AML-193 (cell line): ENCODE measurements at places on chromosomes 3 and 15.

DNA sequence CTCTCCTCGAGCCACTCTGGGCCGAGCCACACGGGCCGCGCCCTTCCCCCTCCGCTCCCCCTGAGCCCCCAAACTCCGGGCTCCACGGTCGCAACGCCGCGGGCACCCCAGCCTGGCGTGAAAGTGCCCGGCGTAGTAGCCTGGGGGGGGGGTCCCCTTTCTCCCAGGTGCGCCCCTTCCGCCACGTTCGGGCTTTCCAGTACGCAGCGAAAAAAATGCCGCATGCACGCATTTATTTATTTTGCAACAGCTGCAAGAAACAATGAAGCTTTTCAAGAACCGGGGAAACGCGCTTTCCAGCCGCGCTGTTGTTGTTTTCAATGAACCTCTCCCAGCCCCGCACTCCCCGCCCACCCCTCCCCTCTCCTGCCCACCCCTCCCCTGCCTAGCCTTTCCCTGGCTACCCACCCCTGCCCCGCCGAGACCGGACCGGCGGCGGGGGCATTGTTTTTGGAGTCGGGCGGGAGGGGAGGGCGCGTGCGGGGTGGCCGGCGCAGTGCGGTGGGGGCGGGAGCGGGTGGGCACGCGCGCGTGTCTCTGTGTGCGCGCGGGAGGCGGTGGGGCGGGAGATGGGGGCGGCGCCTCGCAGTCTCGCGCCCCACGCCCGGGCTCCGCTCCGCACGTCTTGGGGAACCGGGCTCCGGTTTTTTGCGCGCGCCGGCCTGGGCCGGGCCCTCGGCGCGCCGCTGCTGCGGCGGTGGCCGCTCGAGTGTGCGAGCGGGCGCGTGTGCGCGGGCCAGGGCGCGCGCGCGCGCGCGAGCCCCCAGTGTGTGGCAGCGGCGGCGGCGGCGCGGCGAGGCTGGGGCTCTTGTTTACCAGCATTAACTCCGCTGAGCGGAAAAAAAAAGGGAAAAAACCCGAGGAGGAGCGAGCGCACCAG lies at the start of gene IGF1R:
IGF1R (plus strand) TSS at position 766 of the 880 bp plus-strand sequence. CDS start 1,043 bp downstream, outside the sequence.
- peak; percentile 68 for DNase-seq

DNA sequence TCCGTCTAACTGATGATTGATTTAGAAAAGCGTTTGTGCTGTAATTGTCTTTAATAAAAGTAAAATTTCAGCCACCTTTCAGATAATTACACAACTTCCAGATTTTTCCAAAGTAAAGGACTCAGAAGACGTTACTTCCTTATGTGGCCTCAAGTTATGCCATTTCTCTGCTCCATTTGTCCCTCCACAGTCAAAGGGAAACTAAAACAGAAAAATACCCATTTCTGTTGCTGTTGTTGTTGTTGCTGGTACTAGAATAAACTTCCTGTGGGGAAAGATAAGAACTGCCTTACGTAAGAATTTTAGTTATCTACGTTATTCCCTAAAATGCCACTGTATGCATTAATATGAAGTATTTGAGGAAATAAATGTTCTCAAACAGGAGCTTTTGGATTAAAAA lies 153.9 kb downstream of the P3H2 start:
- no peak for DNase-seq

GRCh38 chr15:41408234-41408641 lies 5.9 kb upstream of the NDUFAF1 start:
- no peak for DNase-seq

- peak; percentile 95 for DNase-seq
Measured at GRCh38 chr3:155032918-155033317, 47.2 kb upstream of the MME start.

DNA sequence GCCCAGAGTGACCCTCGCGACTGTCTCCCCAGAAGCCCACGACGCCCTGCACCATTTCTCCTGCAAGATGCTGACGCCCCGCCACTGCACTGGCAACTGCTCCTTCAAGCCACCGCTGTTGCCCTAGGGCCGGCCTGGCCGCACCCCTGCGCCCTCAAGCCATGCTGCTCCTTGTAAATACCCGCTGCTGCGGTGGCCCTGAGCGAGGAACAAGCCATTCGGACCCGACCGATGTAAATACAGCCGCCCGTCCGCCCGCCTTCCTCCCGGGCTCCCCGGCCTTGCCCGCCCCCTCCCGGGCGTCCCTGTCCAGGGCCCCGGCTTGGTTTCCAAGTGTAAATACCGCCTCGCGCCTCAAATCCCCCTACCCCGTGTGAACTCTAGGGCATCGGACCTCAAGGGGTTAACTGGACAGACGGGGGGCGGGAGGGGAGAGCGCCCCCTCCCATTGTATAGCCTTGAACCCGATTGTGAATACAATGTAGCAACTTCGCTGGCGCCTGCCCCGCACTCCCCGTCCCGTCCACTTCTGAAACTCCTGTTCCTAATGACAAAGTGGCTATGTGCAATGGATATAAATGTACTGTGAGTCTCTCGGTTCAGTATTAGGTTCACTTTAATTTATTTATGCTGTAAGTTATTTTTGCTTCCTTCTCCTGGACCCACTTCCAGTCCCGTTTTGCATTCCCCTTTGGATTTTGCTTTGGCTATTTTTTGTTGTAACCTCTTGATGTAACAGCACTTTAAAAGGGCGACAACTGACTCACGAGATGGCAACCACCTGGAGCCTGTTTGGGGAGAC lies 5.9 kb downstream of the RNU6-1 start:
- DNase-seq: no peak

GRCh38 chr15:81865850-81866537 lies 179.8 kb downstream of the MEX3B start:
- DNase-seq: no peak

GRCh38 chr3:183698756-183699155 lies 1.2 kb downstream of the YEATS2 start:
- DNase-seq: peak; percentile 76

- peak; percentile 27 for DNase-seq
Measured at GRCh38 chr3:50237133-50237651, 1.2 kb downstream of the GNAI2 start.

GRCh38 chr3:52291508-52292181 lies 4.0 kb downstream of the GLYCTK start:
- peak; percentile 41 for DNase-seq

DNA sequence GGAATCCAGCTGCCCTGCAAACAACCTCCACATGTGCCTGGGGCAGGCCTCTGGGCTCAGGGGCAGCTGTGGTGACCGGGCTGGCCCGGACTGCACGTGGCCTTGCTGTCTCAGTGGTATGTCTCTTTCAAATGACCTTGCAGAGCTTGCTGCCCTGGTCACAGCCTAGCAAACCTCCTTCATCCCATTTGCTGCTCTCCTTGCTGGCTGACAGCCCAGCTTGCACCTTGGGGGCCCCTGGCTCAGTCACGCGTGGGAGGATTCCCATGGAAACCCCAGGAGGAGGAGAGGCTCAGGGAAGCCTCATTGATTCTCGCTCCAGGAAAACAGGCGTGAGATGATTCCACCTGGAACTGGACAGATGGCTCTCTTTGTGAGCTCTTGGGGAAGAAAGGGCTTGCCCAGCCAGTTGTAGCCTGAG lies 5.6 kb downstream of the SPSB4 start:
- no peak for DNase-seq

- DNase-seq: no peak
Measured at GRCh38 chr3:172103724-172104123, 64.3 kb downstream of the FNDC3B start.

GRCh38 chr3:150038830-150039229 lies 68.1 kb upstream of the PFN2 start:
- no peak for DNase-seq

- peak; percentile 74 for DNase-seq
Measured at GRCh38 chr3:195221015-195221853, 49.7 kb downstream of the XXYLT1 start.
